Brain (organoid and tissue), 16 donors: ENCODE measurements at places on chromosomes 1 and 21. TPM values are rescaled to one million over a fixed set of nuclear protein-coding genes. Genes with fewer than 3 reads are reported as not detected.

GRCh38 chr1:17895986-17896385 lies 140.9 kb downstream of the ACTL8 start:
- DNase-seq: no peak

DNA sequence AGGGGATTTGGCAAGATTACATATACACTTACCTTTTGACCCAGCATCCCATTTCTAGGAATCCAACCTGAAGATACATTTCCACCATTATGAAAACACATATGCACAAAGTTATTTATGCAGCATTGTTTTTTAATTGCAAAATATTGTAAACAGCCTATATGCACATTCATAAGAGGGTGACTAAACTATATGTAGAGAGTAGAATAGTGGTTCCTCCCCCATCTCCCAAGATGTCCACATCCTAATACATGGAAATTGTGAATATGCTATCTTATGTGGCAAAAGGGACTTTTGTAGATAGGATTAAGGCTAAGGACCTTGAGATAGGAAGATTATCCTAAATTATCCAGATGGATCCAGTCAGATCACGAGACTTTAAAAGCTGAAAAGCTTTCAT lies 91.6 kb downstream of the CLEC20A start:
- no peak for DNase-seq

- no peak for DNase-seq
Measured at GRCh38 chr1:109275706-109276345, 7.1 kb downstream of the PSRC1 start.

DNA sequence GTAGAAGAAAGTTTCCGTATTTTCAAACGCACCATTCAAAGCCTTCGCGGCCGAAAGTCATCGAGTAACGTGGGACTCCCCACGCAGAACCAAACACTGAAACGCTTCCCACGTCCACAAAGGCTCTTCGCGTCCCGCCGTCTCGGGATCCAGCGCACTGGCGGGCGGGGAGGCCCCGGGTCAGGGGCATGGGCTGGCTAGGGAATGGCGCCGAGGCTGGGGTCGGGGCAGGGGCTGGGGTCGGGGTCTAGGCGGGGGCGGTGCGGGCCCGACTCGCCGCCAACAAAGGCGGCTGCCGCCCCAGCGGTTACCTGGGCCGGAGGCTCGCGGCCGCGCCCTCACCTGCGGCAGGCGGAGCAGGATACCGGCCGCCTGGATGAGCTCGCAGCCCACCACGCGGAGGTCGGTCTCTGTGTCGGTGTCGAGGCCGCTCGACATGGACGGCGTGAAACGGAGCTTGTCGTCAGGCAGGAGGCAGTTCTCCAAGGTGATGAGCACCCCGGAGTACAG lies 403 bp downstream of the CCNL2 start:
- no peak for DNase-seq

- no peak for DNase-seq
Measured at GRCh38 chr1:39331647-39332046, 127.2 kb downstream of the MACF1 start.

DNA sequence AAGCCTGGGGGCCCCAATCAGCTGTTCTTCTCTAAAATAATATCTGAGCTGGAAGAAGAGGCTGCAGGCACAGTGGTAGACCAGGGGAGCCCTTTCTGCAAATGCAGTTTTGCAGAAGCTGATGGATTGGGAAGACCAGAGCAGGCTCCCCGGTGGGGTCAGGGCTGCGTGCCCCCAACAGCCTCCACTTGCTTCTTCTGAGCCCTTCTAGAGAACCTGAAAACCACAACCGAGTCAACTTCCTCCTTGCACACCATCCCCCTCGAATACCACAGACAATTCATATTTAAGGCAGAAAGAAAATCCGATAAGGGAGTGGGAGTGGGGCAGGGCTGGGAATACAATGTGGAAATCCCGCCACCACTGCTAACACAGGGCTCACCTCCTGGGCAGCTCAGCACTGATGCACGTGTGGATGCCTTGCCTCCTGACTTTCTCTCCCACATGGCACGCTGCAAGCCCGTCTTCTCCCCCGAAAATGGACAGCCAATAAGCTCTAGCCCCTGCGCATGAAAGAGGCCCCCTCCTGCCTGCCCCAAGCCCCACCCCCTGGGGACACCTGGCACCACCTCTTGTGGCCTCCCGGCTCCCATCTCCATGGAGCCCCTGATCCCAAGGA lies 25.4 kb upstream of the ALDH4A1 start:
- DNase-seq: no peak

DNA sequence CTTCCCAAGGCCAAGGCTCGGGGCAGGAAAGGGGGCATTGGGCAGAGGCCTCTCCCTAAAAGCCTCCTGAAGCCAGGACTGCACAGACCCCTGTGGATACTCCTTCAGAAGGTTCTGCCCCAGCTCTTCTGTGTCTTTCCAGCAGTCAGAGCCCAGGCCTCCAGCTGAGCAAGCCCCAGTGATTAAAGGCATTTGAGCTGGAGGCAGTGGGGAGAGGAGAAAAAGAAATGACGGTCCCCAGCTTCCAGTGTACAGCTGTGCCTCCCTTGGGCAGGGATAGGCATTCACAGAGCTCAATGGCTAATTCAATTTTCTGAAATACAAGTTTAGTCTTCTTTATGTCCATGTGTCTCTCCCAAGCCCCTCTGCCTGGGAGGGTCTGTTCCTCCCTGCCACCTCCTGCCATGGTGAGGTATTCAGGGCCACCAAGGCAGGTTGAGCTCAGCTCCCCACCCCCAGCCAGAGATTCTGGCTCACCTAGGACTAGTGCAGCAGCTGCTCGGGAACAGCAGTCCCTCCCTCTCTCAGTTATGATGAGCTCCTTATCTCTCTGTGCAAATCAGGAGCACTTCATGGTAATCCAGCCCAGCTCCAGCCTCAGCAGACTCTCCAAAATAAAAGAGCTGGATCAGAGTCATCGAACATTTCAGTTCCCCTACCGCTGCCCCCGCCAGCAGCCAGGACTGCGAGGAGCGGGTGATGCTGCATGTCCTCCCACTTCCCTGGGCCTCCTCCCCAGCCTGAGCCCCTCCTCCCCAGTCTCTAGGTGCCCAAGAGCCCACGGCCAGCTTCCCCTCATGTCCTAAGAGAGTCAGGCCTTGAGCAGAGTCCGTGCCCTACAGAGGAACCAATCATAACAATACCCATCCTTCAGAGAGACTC lies 208.4 kb upstream of the ZC3H12A start:
- no peak for DNase-seq

- no peak for DNase-seq
Measured at GRCh38 chr1:99441299-99442095, 177.2 kb downstream of the PLPPR4 start.

GRCh38 chr1:162562470-162562828 lies 927 bp downstream of the UAP1 start:
- peak; percentile 20 for DNase-seq

DNA sequence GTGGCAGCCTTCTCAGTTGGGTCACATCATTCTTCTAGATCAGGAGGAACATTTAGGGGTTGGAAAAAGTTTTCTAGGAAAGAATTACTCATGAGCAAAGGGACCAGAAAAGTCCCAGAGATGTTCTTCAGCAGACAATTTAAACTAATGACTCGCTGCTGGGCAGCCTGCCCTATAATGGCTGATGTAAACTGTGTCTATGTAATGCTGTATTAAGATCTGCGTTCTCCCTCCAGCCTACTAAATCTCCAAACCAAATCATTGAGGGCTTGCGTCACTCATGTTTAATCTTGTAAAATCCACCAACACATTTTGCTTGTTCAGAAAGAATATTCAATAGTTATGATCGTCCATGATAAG lies 92.1 kb downstream of the LRRC8C start:
- DNase-seq: no peak

DNA sequence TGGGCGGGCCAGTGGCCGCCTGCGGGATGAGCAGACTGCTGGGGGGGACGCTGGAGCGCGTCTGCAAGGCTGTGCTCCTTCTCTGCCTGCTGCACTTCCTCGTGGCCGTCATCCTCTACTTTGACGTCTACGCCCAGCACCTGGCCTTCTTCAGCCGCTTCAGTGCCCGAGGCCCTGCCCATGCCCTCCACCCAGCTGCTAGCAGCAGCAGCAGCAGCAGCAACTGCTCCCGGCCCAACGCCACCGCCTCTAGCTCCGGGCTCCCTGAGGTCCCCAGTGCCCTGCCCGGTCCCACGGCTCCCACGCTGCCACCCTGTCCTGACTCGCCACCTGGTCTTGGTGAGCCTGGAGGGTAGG lies 2.1 kb downstream of the B4GALT2 start:
- no peak for DNase-seq

DNA sequence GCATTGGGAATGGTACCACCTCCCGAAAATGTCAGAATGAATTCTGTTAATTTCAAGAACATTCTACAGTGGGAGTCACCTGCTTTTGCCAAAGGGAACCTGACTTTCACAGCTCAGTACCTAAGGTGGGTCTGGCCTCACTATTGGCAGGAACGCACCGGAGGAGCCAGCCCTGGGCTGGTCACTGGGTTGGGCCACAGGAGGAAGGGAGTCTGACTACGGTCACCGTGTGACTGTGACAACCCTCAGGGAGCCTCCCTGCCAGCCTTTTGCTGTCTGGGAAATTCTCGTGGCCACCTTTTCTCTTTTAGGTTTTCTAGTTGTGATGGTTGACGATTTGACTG lies 2.2 kb downstream of the IL10RB start:
- DNase-seq: no peak

- DNase-seq: no peak
Measured at GRCh38 chr1:81548918-81549587, 251.7 kb upstream of the ADGRL2 start.

- no peak for DNase-seq
Measured at GRCh38 chr1:235019471-235019870, 109.2 kb downstream of the TOMM20 start.

DNA sequence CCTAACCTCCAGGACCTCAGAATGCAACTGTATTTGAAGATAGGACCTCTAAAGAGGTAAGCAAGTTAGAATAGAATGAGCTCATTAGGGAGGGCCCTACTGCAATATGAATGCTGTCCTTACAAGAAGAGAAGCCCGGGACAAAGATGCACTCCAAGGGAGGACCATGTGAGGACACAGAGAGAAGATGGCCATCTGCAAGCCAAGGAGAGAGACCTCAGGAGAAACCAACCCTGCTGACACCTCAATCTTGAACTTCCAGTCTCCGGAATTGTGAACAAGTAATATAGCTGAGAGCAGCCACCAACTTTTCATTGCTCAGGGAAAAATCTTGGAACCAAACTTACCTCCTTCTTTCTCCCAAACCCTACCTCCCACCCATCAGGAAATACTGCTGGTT lies 15.0 kb upstream of the GALNT2 start:
- DNase-seq: no peak

DNA sequence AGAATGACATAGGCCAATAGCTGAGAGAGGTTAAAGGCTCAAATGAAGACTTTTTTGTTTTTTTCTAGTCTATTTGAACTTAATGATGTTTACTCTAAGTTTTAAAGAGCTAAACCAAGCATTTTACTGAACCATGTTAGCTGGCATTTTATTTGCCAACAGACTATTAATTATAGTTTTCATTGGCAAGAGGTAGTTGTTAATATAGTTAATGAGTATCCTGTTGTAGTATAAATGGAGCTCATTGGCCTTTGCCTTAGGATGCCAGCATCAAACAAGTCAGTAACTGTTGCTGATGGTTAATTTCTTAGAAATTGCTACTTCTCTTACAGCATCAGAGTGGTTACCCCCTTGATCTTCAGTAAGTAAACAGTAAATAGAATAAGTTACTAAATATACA lies 339.0 kb upstream of the B3GALT2 start:
- no peak for DNase-seq

Gene ANGPTL1
- 0.14 TPM for polyA plus RNA-seq

Gene DEPDC1
- polyA plus RNA-seq: 2.3 TPM

Gene SPRR5
- polyA plus RNA-seq: not detected

Gene ANKRD65
- polyA plus RNA-seq: 54.3 TPM

Gene THEM5
- polyA plus RNA-seq: not detected

Gene CFHR3
- polyA plus RNA-seq: not detected

Gene MATN1
- polyA plus RNA-seq: 0.14 TPM

Gene SPRR3
- polyA plus RNA-seq: not detected

Gene PRR9
- polyA plus RNA-seq: not detected

Gene TTC22
- polyA plus RNA-seq: 1.4 TPM
